ENCODE measurements at places on chromosomes 4 and X.

- no peak for DNase-seq
These were observed 763.7 kb downstream of the DMD start for GRCh38 chrX:32447640-32448039.

GRCh38 chr4:145681956-145682355 lies 2.0 kb downstream of the C4orf51 start:
- DNase-seq = no peak

- DNase-seq = no peak
These were observed 4.6 kb downstream of the SH3BGRL start for GRCh38 chrX:81206476-81206875.

- no peak for DNase-seq
These were observed 20.4 kb downstream of the TMEM131L start for GRCh38 chr4:153486281-153487151.

DNA sequence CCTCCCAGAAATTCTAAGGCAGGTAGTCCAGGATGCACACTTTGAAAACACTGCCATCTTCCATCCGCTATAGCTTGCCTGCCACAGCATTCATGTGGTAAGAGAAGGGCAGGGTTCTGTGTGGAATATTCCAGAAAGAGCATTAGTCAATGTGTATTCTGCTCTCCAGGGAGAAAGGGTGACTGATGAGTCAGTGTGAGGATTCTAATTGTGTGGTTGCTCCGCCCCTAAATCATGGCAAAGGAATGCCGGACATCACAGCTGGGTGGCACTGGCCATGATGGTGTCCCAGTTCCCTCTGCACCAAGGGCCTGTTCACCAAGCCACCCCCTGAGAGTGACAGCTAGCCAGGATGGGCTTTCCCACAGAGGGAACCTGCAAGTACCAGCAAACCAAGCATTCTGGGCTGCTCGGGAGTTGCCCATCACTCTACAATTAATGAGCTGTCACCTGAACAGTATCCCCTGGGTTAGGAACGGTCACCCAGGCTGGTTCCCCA lies 9.5 kb downstream of the IDS start:
- no peak for DNase-seq

GRCh38 chr4:144902614-144903013 lies 195.4 kb downstream of the ANAPC10 start:
- DNase-seq = no peak

GRCh38 chr4:131470360-131470759 lies 1678.7 kb upstream of the PCDH10 start:
- no peak for DNase-seq

GRCh38 chrX:34612036-34612435 lies 45.0 kb downstream of the TMEM47 start:
- no peak for DNase-seq

GRCh38 chr4:154928640-154929257 lies 147.7 kb downstream of the RBM46 start:
- no peak for DNase-seq

GRCh38 chrX:81377329-81377728 lies 175.4 kb downstream of the SH3BGRL start:
- DNase-seq = no peak

DNA sequence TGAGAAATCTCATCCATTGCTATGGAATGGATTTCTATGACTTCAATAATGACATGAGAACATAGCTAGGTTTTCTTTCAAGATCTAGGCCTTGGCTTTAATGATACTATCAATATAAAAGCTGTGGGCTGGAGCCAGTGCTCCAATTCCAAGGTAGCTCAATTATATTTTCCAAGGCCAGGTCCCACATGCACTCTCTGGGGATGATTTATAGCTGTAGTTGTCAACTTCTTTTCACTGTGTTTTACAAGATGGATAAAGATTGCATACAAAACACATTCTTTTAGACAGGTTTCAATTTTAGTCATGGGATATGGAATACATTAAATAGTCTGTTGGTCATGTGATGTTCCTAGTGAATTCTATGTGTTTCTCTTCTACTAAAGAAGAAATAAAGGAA lies 156.7 kb downstream of the DCAF12L1 start:
- DNase-seq = no peak

- DNase-seq = no peak
These were observed 1250.4 kb downstream of the PCDH18 start for GRCh38 chr4:136281889-136282288.

DNA sequence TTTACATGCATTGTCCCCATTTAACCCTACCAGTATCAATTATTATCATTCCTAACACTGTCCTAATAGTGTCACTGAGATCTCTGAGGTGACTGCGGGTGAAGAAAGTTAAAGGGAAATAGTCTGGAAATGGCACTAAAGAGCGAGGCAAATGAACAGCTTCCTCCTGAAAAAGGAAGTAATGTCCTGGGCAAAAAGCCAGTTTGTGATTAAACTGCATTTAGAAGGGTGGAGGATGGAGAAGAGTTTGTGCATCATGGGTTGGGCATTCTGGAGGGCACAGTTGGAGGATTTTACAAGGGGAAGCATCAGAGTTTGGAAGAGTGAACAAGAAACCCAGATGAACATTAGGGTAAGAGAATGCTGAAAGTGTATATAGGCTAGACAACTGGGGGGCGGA lies 60.5 kb upstream of the SLC25A4 start:
- no peak for DNase-seq

DNA sequence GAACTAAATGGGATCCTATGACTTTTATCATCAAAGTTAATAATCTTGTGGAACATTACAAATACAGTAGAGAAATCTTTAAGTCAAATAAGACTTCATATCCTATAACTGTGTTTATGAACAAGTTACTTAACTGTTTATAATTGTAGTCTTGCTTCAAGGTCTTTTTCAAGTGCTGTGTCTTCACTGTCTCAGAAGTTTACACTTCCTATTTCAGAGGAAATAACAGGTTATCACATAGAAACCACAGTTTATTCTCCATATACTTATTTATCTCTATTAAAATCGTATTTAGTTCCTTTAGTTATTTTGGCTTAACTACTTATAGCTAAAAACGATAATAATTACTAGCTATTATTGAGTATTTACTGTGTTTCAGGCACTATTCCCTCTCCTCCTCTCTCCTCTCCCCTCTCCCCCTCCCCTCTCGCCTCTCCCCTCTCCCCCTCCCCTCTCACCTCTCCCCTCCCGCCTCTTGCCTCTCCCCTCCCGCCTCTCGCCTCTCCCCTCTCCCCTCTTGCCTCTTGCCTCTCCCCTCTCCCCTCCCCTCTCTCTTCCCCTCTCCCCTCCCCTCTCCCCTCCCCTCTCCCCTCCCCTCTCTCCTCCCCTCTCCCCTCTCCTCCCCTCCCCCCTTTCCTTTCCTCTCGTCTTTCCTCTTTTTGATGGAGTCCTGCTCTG lies 63.7 kb downstream of the RBPJ start:
- DNase-seq = no peak

GRCh38 chrX:120823556-120823955 lies 52.1 kb downstream of the CT47B1 start:
- DNase-seq = no peak

GRCh38 chrX:80747832-80748231 lies 61.8 kb downstream of the BRWD3 start:
- no peak for DNase-seq

GRCh38 chr4:159075531-159075932 lies 27.3 kb upstream of the RAPGEF2 start:
- DNase-seq = no peak

DNA sequence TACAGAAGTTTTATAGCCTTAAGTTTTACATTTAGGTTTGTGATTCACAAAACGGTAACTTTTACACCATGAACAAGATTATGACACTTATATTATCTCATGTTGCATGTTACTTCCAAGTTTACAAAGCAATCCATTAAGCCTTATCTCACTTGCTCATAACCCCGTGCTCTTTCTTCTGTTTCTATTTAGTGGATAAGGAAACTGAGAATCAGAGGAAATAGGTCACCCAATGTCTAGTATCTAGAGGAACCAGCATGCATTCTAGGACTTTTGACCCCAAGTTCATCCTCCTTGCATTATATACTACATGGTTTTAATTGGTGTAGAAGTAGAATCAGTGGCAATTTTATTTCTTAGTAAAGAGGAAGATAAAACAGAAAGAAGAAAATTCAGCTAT lies 67.0 kb upstream of the ANXA3 start:
- no peak for DNase-seq

DNA sequence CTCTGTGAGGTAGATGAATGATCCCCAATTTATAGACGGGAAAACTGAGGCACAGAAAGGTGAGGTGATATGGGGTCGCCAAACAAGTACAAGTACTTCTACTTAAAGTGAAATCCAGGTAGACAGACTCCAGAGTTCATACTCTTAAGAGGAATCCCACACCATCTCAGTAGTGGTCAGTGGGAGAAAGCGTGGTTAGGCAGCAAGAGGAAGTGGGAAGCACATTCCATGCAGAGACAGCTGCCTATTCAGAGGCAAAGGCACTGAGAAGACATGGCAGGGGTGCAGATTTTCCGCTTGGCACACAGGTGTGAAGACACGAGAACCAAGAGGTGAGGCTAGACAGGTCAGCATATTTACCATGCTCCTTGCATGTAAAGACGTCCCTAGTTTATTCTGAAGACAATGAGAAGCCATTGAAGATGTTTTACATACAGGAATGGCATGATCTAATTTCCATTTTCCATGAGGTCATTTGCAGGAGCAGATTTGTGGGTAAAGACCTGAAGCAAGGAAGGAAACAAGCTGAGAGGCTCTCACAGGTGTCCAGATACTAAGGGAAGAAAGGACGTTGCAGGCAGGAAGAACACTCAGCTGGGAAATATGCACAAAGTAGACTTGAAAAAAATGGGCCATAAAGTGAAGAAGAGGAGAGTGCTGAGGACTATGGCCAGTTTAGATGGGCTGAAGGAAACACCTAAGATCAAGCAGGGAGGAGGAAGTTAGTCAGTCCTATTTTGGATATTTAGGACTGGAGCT lies 17.3 kb upstream of the CLNK start:
- DNase-seq = no peak

GRCh38 chr4:184599492-184600135 lies 49.6 kb downstream of the CASP3 start:
- no peak for DNase-seq

DNA sequence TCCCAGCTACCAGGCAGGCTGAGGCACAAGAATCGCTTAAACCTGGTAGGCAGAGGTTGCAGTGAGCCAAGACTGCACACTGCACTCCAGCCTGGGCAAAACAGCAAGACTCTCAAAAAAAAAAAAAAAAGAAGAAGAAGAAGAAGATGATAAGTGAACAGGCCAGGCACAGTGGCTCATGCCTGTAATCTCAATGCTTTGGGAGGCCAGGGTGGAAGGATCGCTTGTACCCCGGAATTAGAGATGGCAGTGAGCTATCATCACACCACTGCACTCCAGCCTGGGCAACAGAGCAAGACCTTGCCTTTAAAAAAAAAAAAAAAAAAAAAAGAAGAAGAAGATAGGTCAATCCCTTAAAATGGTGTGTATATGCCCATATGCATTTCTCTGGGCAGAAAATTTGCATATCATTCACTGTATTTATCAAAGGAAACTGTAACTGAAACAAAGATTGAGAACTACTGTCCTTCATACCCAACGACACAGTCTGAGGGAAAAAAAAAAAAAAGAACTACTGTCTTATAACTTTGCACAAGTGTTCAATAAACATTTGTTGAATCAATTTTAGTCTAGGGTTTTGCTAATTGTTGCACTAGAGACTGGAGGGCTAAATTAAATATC lies 2.3 kb downstream of the RFC1 start:
- DNase-seq = no peak

DNA sequence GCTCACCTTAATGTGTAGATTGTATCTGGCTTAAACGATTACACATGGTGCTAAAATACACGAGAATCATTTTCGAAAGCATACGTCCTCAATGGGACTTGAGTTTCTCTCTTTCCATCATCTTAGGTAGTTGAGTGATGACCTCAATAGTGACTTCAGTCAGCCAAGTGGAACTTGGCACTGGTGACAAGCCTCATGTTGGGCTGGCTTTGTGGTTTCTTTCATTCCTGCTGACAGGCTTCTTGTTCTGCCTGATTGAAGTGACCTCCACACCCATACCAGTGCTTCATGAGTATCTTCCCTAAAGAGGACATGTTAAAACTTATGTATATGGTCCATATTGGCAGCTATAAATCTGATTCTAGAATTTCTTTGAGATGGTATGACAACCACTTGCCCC lies 159.1 kb upstream of the WDR1 start:
- no peak for DNase-seq

DNA sequence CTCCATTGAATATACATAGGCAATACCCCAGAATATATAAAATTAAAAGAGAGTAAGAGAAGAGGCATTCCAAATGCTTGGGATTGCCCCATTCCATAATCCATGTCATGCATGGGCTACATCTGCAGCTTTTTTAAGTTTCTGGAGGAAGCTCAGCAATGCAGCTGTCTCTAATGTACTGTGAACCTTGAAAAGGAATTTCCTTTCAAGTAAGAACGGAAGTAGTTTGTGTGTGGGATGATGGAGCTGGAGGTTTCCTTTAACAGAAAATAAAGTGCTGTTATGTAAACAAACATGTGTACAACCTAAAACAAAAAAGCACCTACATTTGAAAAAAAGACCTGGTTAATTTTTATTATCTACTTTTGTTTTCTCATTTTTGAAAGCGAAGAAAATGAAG lies 303.5 kb downstream of the BMPR1B start:
- DNase-seq = no peak

DNA sequence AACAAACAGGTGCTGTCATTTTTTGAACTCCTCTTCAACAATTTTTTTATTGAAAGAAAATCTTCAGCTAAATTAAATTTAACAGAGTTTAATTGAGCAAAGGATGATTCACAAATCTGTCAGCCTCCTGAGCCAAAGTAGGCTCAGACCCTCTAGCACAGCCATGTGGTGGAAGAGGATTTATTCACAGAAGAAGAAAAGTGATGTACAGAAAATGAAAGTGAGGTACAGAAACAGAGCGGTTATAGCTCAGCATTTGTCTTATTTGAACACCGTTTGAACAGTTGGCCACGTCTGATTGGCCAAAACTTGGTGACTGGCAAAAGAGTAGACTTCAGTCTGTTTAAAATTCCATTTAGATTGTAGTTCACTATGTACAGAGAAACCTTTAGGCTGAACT lies 217.3 kb downstream of the SPANXN1 start:
- DNase-seq = no peak

GRCh38 chr4:52646096-52646495 lies 13.0 kb downstream of the USP46 start:
- DNase-seq = no peak

GRCh38 chr4:2269206-2269531 lies 7.3 kb upstream of the MXD4 start:
- no peak for DNase-seq

GRCh38 chrX:23557070-23557469 lies 110.2 kb upstream of the PRDX4 start:
- no peak for DNase-seq
